ENCODE measurements at places on chromosomes 5 and 9. TPM values are rescaled to one million over a fixed set of nuclear protein-coding genes. Genes with fewer than 3 reads are reported as not detected.

The FAM153A gene
- 2.7 TPM for total RNA-seq

GRCh38 chr5:128304791-128305190 lies 221.2 kb downstream of the SLC12A2 start:
- no peak for DNase-seq

GRCh38 chr9:6938447-6938846 lies 180.7 kb downstream of the KDM4C start:
- DNase-seq = no peak

GRCh38 chr5:41848983-41849382 lies 21.2 kb downstream of the OXCT1 start:
- DNase-seq = no peak
